ENCODE measurements at places on chromosomes 7 and 10. TPM values are rescaled to one million over a fixed set of nuclear protein-coding genes. Genes with fewer than 3 reads are reported as not detected.

- no peak for DNase-seq
- H3K27ac ChIP-seq: no peak overlapping the region
Measured at GRCh38 chr7:94449151-94449725, 54.5 kb downstream of the COL1A2 start.

PLEKHS1 gene
- 0.07 TPM for total RNA-seq

- no peaks in the 10 kb centered on the region for H3K27me3 ChIP-seq
- H3K4me1 ChIP-seq: peaks cover 30% of the 10 kb centered on the region
- H3K27ac ChIP-seq: no peak overlapping the region
- peaks cover 46% of the 10 kb centered on the region for H3K36me3 ChIP-seq
- no peak for DNase-seq
Measured at GRCh38 chr10:119454990-119455389, 87.5 kb downstream of the RGS10 start.

- H3K4me1 ChIP-seq: peaks cover 48% of the 10 kb centered on the region
- no peaks in the 10 kb centered on the region for H3K36me3 ChIP-seq
- H3K27me3 ChIP-seq: peaks cover 65% of the 10 kb centered on the region
- no peak for DNase-seq
Measured at GRCh38 chr10:8048281-8049008, 6.0 kb upstream of the GATA3 start.

DNA sequence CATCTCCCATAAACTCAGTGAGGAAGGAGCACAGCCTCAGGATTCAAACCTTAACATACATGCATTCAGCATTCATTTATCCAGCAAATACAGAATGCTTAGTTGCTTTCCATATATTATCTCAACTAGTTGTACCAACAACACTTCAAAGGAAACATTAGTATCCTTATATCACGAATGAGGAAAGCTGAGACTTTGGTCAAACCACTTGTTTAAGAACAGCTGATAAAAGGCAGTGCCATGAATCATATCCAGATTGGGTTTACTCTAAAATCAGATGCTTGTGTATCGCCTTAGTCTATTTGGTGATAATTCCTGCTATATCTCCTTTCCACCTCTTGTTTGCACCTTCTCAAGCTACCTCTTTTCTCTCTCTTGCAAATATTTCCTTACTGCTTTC, 1.9 kb upstream of the CPED1 start:
- H3K4me3 ChIP-seq: no peak overlapping the region
- no peak overlapping the region for H3K27ac ChIP-seq
- no peaks in the 10 kb centered on the region for H3K36me3 ChIP-seq

DNA sequence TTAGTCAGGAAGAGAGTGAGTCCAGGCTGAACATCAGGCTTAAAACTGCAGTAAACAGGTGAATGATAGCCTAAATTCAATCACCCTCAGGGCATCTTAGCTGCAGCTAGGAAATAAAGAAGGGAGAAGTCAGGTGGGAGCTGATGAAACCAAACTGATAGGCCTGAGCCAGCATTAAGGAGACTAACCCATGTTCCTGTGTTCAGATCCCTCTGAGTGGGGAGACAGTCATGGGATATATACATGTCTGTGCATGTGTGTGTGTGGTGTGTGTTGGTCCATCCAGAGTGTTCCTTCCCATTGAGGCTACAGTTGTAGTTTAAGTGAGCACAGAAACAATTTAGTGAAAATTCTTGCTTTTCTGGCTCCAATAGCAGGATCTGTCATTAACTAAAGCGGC, 480.9 kb downstream of the PHTF2 start:
- peaks cover 3% of the 10 kb centered on the region for H3K27me3 ChIP-seq
- no peak overlapping the region for H3K4me3 ChIP-seq
- DNase-seq: no peak
- no peak overlapping the region for H3K27ac ChIP-seq
- H3K4me1 ChIP-seq: no peaks in the 10 kb centered on the region
- H3K36me3 ChIP-seq: no peaks in the 10 kb centered on the region

GPR85 gene
- total RNA-seq: not detected

- H3K36me3 ChIP-seq: no peaks in the 10 kb centered on the region
- H3K4me1 ChIP-seq: no peaks in the 10 kb centered on the region
- H3K27me3 ChIP-seq: peaks cover 9% of the 10 kb centered on the region
- no peak overlapping the region for H3K27ac ChIP-seq
- H3K4me3 ChIP-seq: no peak overlapping the region
- DNase-seq: no peak
Measured at GRCh38 chr10:24552346-24553016, 171.2 kb downstream of the ARHGAP21 start.

DNA sequence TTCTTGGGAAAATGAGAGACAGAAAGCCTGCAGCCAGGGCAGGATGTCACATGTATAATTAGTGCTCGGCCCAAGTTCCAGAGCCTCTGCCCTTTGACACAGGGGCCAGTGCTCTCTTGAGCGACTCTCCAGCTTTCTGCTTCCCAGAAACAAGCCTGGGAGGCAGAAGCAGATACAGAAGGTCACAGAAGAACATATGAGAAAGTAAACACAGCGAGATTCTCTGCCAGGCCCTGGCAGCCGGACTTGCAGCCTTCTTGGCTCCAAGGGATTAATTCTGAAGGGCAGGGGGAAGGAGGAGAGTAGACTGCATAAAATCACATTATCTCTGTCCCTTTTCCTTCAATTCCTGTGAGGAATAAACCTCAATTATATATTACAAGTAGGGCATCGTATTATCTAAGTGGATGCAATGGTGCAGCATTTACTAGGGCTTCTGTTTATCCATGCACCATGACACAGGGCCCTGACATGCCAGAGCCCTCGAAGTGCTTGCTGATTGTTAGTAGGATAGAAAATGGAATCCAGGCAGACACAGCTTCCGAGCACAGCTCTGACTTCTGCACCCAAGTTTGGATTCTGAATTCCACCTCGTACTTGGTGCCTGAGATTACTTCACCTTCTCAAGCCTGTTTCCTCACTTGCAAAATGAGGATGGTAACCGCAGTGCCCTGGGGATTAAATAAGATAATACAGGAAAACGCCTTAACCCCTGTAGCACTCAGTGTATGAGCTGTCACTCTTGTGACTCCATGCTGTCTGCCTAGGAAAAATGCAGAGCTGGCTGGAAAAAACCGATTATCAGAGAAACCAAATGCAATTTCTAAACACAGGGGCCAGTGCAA, 536.5 kb downstream of the TNS3 start:
- no peaks in the 10 kb centered on the region for H3K27me3 ChIP-seq
- no peak for DNase-seq
- H3K36me3 ChIP-seq: no peaks in the 10 kb centered on the region

ERLIN1 gene
- total RNA-seq: 7.6 TPM

DNA sequence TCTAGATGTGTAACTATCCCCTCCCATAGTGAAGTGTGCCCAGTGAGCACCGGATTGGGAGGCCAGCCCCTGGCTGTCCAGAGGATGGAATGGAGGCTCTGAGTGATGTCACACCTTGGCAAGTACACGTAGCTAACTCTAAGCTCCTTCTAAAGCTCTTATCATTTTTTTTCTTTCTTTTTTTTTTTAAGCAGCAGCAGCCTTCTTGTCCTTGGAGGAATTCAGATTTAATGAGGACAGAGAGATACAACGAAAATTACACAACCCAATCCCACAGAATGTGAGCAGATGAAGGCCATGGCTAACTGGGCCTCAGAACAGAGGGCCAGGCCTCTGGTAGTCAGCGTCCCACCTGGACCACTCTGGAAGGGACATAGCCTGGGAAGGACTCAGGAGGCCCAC, 11.3 kb downstream of the TNS3 start:
- no peak overlapping the region for H3K4me3 ChIP-seq
- no peaks in the 10 kb centered on the region for H3K27me3 ChIP-seq
- H3K4me1 ChIP-seq: peaks cover 85% of the 10 kb centered on the region
- H3K27ac ChIP-seq: peak overlapping the region; percentile 87
- peaks cover 5% of the 10 kb centered on the region for H3K36me3 ChIP-seq
- no peak for DNase-seq

GRCh38 chr10:12999849-13000248, 1.7 kb downstream of the CCDC3 start:
- H3K4me3 ChIP-seq: no peak overlapping the region
- H3K4me1 ChIP-seq: peaks cover 6% of the 10 kb centered on the region
- H3K36me3 ChIP-seq: no peaks in the 10 kb centered on the region
- no peak overlapping the region for H3K27ac ChIP-seq
- no peak for DNase-seq

- DNase-seq: no peak
- H3K4me1 ChIP-seq: peaks cover 18% of the 10 kb centered on the region
Measured at GRCh38 chr7:2566890-2567678, 8.3 kb downstream of the IQCE start.

DNA sequence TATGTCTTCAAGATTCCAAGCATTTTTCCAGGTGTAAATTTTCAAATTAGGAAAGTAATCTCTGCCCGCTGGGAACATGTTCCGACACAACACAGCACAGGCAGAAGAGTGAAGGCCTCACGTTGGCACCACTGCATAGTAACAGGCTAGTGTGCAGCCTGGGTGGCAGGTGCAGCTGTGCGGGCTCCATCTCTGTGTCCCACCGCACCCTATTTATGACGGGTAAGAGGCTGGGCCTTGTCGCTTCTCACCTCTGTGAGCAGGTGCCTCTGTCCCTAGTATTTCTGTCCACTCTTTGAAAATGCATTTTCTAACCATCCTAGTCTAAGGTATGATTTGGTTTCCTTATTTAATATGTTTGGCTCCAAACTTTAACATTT, 24.1 kb downstream of the VIPR2 start:
- H3K27me3 ChIP-seq: peaks cover 2% of the 10 kb centered on the region
- H3K4me3 ChIP-seq: no peak overlapping the region
- no peaks in the 10 kb centered on the region for H3K36me3 ChIP-seq
- no peak overlapping the region for H3K27ac ChIP-seq
- no peaks in the 10 kb centered on the region for H3K4me1 ChIP-seq

GDF10 gene
- not detected for total RNA-seq

DNA sequence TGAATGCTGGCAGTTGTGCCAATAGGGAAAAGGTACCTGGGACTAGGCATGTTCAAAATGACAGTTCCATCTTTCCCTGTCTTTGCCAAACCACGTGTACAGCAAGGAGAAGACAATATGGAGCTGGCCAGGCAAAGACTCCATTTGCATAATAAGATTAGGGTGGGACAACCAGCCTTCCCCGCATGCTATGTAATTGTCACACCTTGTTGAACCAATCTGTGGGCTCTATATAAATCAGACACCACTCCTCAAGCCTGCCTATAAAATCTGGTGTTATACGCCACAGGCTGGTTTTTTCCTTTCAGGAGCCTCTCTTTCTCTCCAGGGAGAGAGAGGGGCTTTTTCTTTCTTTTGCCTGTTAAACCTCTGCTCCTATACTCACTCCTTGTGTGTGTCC, 11.0 kb upstream of the NUB1 start:
- peaks cover 2% of the 10 kb centered on the region for H3K27me3 ChIP-seq
- no peak for DNase-seq
- no peak overlapping the region for H3K27ac ChIP-seq
- H3K4me3 ChIP-seq: no peak overlapping the region
- H3K4me1 ChIP-seq: peaks cover 4% of the 10 kb centered on the region
- H3K36me3 ChIP-seq: no peaks in the 10 kb centered on the region

DNA sequence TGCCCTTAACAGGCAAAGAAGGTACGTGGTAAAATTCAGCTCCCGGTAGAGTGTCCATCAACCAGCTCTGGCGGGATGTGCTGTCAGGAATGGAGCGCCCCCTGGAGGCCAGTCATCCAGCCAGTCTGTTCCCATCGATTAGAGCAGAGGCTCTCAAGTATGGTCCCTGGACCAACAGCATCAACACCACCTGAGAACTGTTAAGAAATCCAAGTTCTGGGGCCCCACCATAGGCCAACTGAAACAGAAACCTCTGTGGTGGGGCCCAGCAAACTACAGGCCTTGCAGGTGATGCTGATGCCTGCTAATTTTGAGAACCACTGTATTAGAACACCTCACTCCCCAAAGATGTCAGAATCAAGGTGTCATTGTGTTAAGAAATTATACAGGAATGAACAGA, 109.2 kb downstream of the DPY19L1 start:
- peaks cover 2% of the 10 kb centered on the region for H3K36me3 ChIP-seq
- H3K4me1 ChIP-seq: no peaks in the 10 kb centered on the region
- H3K4me3 ChIP-seq: no peak overlapping the region
- no peak overlapping the region for H3K27ac ChIP-seq
- no peak for DNase-seq
- no peaks in the 10 kb centered on the region for H3K27me3 ChIP-seq

- H3K4me3 ChIP-seq: no peak overlapping the region
- no peak overlapping the region for H3K27ac ChIP-seq
- H3K27me3 ChIP-seq: peaks cover 4% of the 10 kb centered on the region
- no peak for DNase-seq
- H3K36me3 ChIP-seq: no peaks in the 10 kb centered on the region
Measured at GRCh38 chr7:121026159-121026558, 37.6 kb downstream of the CPED1 start.

FZD8 gene
- total RNA-seq: 0.22 TPM

GRCh38 chr7:158164101-158165095, 423.2 kb downstream of the PTPRN2 start:
- no peak overlapping the region for H3K4me3 ChIP-seq
- H3K36me3 ChIP-seq: no peaks in the 10 kb centered on the region

DNA sequence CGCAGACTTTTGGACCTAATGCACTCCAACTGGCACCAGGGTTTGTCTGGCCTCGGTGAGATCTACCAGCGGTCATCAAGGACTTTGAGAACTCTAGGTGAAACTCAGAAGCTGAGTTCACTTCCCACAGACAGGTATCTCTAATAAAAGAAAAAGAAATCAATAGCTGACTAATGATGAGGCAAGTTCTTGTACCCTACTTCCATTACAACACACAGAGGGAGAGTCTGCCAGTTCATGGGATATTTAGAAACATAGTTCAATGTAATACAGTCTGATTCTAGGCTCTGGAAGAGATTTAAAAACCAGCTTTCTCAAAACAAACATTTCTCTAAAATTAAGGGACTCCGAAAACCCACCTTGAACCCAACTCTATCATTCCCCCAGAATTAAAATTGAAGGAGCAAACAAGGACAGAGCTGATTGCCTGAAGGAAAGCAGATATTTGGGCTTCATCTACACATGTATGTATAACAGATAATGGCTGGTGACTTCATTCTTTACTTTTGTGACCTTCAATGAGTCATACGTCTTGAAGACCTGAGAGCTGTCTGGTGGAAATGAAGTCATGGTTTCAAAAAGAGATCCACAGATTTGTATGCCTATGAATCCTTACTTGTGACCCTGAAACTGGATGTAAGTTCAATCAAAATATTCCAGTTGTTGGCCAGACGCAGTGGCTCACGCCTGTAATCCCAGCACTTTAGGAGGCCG, 2.7 kb upstream of the PNLIPRP1 start:
- no peak for DNase-seq
- no peak overlapping the region for H3K4me3 ChIP-seq
- H3K36me3 ChIP-seq: no peaks in the 10 kb centered on the region

BEND7 gene
- not detected for total RNA-seq

DNA sequence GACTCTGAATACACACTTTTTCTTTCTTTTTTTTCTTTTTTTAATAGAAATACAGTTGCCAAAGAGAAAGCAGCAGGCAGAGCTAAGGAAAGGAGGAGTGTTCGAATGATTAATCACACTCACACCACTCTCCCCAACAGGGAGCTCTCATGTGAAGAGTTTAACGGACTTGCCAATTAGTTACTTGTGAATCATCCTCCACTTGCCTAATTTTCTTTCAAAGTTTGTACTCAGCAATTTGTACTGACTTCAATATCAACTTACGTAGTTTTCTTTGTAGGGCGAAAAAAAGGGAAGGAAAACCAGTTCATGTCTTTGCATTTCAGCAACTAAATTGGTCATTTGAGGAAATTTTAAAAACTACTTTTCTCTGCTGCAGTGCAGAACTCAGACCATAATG, 109.2 kb downstream of the PIP4K2A start:
- peak overlapping the region; percentile 94 for H3K27ac ChIP-seq
- peaks cover 93% of the 10 kb centered on the region for H3K4me1 ChIP-seq
- peak overlapping the region; percentile 75 for H3K4me3 ChIP-seq
- no peak for DNase-seq

- H3K27ac ChIP-seq: no peak overlapping the region
- DNase-seq: no peak
- no peaks in the 10 kb centered on the region for H3K4me1 ChIP-seq
- H3K27me3 ChIP-seq: no peaks in the 10 kb centered on the region
- H3K36me3 ChIP-seq: peaks cover 4% of the 10 kb centered on the region
Measured at GRCh38 chr7:97845622-97846203, 26.5 kb downstream of the ASNS start.
